ENCODE measurements at places on chromosomes 12 and 14. TPM values are rescaled to one million over a fixed set of nuclear protein-coding genes. Genes with fewer than 3 reads are reported as not detected.

The DBX2 gene
- not detected for total RNA-seq

The DPPA3 gene
- total RNA-seq: not detected

The HPD gene
- not detected for total RNA-seq

The GLI1 gene
- not detected for total RNA-seq

The PTPRO gene
- not detected for total RNA-seq

The AEBP2 gene
- total RNA-seq: 39.6 TPM

The ASPG gene
- not detected for total RNA-seq
